ENCODE measurements at places on chromosomes 7 and 10.

DNA sequence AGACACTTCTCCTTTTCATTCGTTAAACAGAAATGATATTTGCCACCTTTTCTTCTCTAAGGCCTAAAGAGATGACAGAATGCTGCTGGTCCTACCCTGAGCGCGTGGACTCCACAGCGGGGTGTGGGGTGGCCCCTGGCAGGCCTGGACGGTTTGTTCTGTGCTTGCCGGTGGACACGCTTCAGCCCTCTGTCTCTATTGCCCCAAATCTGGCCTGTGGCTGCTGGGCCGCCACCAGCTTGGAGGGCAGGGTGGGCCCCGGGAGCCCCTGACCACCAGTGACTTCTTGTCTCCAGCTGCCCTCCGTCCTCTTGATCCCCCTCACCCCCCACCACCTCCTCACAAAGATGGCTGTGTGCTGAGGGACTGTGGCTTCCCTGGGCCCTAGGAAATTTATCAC lies 5.7 kb downstream of the CHST3 start:
- DNase-seq: no peak

GRCh38 chr7:88172842-88173241 lies 47.0 kb downstream of the SRI start:
- DNase-seq: no peak

GRCh38 chr10:103495321-103495720 lies 1.8 kb downstream of the NEURL1 start:
- DNase-seq: no peak

- peak; percentile 90 for DNase-seq
Observed at GRCh38 chr7:17651863-17652385, 288.4 kb downstream of the SNX13 start.

DNA sequence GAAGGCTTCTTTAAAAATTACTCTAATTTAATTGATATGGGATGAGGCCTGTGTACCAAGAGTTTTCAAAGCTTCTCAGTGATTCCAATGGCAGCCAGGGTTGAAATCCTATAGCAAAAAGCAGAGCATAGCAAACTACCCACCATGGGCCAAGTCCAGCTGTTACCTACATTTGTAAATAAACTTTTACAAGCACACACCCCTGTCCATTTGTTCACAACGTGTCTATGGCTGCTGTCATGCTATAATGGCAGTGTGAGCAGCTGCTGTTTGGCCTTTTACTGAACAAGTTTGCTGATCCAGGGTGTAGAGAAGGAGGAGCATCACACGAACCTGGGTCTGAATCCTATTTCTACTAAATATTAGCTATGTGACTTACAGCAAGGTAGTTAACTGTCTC lies 50.0 kb downstream of the NPY start:
- DNase-seq: no peak

DNA sequence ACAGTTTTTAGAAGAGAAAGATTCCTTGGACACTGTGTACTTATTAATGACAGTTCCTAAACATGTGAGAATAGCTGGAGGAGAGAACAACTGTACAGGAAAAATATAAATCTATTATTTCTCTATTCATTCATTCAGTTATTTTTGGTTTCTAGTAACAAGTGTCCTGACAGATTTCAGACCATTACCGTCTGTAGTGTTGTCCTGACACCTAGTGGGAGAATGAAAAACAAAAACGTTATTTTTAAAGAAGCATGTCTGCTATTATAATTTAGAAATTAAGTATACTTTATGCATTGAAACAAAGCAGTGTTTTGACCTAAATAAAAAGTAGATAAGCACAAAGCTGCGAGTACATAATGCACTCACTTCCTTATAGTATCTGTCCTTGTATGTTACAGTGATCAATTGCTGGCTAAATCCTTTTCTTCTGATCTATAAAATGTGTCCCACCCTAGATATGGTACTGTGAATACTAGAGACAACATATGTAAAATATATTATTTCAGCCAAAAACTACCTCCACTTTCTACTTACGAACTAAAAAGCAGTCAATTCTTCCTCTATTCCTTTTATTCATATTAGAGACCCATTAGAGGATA lies 575.6 kb downstream of the ARL4A start:
- DNase-seq: no peak

DNA sequence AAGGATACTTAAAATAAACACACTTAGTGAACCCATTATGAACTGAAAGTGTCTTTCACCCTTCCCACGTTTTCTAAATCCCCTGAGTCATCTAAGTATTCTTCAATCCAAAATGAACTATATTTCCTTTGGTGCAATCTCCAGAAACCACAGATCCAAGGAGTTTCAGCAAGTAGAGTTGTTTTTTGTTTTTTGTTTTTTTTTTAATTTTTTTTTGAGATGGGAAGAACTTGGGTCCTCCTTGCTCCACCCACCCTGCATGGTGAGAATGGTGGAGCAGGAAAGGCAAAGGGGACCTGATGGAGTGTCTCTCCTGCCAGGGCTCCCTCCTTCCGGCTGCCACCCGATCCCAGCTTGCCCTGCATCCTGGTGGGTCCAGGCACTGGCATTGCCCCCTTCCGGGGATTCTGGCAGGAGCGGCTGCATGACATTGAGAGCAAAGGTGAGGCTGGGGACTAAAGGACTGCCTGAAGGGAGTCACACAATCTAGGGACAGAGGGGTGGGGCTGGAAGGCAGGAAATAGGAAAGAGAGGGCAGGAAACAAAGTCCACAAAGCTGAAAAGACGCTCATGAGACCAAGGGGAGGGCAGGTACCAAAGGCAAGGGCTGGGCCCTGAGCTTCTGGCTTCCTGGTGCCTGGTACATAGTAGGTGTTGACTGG lies 12.1 kb downstream of the ATG9B start:
- no peak for DNase-seq

DNA sequence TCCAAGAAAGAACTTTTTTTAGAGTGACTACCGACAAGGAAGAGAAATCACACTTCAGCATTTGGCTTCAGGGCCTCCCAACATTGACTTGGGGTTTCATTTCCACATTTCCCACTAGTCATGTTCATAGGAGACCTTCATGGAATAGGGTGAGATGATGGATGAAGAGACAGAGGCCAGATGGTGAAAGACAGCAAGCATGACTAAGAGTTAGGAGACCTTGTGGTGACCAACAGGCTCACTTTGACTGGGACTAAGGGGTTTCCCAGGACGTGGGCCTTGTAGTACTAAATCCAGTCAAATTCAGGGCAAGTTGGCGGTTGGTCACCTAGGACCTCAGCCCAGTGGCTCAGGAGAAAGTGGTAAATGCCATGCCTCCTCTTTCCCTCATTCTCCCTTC lies 3.0 kb upstream of the GIMAP5 start:
- no peak for DNase-seq

GRCh38 chr7:80623503-80624252 lies 14.8 kb upstream of the CD36 start:
- no peak for DNase-seq

- DNase-seq: no peak
Observed at GRCh38 chr10:437698-438490, 251.6 kb downstream of the DIP2C start.

DNA sequence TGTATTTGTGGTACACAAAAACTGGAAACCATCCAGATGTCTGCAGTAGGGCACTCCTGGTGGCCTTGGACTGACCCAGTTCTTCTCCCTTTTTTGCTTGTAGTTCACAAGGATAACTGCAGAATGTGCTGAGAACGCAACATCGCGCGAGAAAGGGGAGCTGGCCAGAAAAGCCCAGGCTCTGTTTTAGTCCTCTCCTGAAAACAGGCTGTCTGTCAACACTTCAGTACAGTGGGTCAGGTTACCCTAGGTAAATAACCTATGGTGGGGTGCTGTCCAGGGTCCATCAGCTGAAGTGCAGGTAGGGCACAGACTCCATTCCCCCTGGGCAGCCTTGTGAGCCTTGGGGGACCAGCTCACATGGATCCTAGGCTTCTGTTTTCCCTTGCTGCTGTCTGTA lies 495.8 kb downstream of the MDFIC start:
- no peak for DNase-seq

DNA sequence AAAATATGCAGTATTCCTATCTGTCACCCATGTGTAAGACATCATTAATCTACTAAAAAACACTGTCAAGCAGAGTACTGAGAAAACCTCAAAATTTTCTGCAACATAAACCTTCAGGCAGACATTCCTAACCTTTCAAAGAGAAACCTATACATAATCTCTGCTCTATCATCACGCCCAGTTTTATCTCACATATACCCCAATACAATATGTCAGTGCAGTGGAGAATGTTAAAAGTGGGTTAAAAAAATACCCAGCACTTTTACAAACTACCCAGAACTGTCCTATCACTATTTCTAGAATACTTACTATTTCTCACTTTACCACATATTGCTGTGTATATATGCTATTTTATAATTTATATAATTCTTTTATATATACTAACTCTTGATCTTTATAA lies 922.0 kb upstream of the SORCS1 start:
- DNase-seq: no peak
